ENCODE measurements at places on chromosomes 5 and 9. TPM values are rescaled to one million over a fixed set of nuclear protein-coding genes. Genes with fewer than 3 reads are reported as not detected.
A peak's percentile ranks its signal among the peaks of the same experiment; 100 is the strongest.

Gene TOMM5
- 138 TPM for polyA plus RNA-seq

Gene MAMDC2
- 8.0 TPM for polyA plus RNA-seq

Gene WDR38
- polyA plus RNA-seq, result 0.48 TPM

- no peak for DNase-seq
Observed at GRCh38 chr5:103424026-103424425, 138.6 kb downstream of the NUDT12 start.

DNA sequence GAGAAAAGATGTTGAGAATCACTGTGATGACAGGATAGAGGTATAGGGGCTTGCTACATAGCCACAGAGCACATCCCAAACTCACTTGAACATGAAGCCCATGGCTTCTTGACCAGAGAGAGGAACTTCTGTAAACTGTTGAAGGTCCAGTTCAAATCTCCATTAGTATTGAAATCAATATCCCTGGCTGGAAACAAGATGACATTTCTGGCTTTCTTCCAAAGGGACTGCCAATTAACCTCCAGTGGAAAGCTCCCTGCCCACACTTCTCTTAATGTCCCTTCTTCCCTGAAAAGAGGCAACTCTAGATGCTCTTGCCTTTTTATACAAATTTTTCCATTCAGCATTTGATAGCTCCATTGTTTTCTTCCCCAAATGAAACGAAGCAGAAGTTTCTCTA lies 612.1 kb downstream of the EBF1 start:
- no peak for DNase-seq

DNA sequence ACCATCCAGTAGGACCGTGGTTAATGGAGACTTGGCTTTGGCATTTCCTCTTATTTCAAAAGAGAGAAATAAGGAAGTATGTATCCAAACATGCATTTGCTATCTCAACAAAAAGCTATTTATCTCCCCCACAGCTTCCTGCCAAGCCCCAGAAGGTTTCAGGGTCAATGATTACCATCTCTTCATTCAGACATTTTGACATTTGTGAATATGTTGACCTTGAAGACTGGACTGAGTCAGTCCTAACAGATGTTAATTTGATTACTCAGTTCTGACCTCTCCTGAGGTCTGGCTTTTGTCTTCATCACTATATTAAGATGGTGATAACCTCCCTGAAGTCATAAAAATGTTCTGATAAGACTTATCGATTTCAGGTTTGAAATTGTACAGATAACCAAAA lies 479.4 kb downstream of the AGTPBP1 start:
- no peak for DNase-seq

GRCh38 chr9:117153021-117153420 lies 261.8 kb downstream of the ASTN2 start:
- DNase-seq, result no peak

- no peak for DNase-seq
Observed at GRCh38 chr5:142280066-142281007, 44.5 kb downstream of the SPRY4 start.

Gene GLIPR2
- 40.6 TPM for polyA plus RNA-seq

Gene SLC12A7
- polyA plus RNA-seq, result 47.0 TPM

- DNase-seq, result peak; percentile 28
Observed at GRCh38 chr5:179974946-179975712, 67.4 kb upstream of the TBC1D9B start.
